ENCODE measurements at places on chromosomes 4 and X.

- DNase-seq, result no peak
Measured at GRCh38 chr4:126799971-126800574, 832.7 kb upstream of the INTU start.

DNA sequence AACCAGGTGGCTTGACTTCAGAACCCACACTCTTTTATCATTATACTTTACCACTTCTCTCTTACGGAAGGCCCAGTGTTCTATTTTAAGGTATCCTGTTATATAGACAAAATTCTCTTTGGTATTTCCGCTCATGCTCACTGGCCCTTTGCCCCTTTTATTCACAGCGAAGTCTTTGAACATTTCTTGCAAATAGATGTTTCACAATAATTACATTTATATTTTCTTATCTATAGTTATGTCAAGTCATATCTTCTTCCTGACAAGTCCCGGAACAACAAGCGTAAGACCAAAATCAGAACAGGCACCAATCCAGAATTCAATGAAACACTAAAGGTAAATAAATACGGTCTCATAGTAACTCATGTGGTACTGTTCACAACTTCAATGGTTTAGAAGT lies 102.0 kb downstream of the SYTL5 start:
- no peak for DNase-seq

DNA sequence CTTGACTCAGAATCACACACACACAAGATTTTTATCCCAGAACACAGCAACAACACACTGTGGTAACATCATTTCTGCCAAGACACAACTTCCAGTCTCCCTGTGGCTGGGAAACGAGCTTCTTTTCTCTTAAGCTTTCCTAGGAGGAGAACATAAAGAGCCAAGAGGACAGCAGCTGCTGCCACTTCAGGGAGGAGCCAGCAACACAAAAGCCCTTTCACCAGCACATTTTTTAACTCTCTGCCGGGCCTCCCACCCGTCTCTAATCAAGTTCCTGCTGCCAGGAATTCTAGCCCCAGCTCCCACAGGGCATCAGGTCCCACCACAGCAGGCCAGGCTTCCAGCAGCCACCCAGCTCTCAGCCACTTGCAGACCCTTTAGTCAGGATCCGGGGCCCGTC lies 22.4 kb downstream of the FAT1 start:
- DNase-seq, result no peak

- no peak for DNase-seq
Measured at GRCh38 chr4:185711726-185712125, 100.3 kb downstream of the SORBS2 start.

- no peak for DNase-seq
Measured at GRCh38 chrX:13381514-13381913, 61.7 kb upstream of the ATXN3L start.

GRCh38 chr4:6788123-6788522 lies 5.6 kb downstream of the KIAA0232 start:
- no peak for DNase-seq

DNA sequence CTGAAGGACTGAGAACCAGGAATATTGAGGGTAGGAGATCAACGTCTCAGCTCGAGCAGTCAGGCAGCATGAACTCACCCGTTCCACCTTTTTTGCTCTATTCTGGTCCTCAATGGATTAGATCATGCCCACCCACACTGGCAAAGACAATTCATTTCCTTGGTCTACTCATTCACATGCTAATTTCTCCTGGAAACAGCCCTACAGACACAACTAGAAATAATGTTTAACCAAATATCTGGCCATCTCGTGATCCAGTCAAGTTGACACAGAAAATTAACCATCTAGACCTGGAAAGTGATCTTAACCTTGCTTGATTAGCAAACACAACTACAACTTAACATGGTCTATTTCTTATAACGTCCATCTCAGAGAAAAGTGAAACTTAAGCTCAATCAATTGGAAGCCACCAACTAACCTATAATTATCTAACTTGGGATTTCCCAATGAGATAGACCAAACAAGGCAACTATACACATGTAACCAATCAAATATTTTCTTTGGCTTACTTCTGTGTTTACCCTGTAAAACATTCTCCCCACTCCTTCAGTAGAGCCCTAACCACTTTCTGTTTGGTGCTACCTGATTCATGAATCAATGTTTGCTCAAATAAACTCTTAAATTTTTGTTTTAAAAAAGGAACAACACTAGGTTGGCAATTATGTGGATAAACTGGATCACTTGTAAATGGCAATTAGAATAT lies 69.7 kb upstream of the MAMLD1 start:
- no peak for DNase-seq

- no peak for DNase-seq
Measured at GRCh38 chrX:65241059-65241721, 264.9 kb upstream of the ZC4H2 start.

GRCh38 chrX:134683351-134684005 lies 25.2 kb upstream of the PLAC1 start:
- DNase-seq, result no peak

DNA sequence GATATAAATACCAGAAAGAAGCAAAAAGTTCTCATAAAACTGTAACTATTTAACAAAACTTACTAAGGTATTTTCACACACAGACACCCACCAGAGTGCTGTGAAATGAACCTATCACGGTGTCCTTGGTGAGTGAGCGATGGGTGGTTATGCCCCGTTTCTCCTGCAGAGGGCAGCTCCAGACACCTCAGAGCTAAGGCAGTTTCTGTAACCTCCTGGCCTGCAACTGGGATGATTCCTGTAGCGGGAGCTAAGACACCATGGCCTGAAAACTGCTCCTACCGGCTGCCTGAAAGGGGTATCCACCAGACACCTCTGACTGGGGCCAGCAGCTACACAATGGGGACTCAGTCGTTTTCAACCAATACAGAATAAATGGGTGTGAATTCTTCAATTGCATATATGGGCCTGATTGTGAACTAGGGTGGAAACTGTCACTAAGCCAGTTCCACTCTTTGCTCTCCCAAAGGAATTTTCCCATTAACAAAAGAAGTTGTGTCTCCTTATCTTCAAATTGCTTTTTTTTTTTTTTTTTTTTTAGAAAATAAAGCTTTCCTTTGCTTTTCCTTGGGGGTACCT lies 2375.8 kb upstream of the TENM3 start:
- DNase-seq, result no peak

DNA sequence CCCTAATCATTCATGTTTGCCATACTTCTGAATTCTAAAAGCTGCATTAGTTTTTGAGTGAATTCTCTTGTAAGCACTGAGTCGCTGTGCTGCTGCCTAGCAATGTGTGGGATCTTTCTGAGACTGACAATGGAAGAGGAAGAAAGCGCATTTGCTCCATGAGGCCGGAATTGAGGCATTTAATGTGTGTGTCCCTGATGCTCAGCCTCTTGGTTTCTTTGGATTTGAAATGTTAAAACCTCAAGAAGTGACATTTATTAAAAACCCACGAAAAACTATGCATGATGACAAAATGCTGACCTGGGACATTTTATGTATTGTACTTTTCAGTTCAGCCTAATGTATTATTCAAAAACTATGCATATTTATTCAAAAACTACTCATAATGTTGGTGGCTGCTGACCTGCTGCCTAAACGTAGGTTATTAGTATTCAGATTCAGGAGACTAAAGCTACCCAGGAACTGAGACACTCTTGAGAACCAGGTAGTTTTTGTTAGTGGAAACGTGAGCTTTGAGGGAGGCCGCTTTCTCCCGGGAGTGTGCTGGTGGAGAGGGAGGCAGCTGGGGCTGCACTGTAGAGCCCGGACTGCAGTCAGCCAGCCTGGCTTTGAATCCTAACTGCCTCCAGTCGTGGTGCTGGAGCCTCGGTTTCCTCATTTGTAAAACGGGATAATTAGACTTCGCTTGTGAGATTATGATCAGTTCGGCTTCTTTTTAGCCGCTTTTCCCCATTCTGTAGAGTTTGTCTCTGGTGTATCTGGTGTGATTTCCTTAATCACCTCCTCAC lies 11.3 kb downstream of the RGS12 start:
- no peak for DNase-seq

DNA sequence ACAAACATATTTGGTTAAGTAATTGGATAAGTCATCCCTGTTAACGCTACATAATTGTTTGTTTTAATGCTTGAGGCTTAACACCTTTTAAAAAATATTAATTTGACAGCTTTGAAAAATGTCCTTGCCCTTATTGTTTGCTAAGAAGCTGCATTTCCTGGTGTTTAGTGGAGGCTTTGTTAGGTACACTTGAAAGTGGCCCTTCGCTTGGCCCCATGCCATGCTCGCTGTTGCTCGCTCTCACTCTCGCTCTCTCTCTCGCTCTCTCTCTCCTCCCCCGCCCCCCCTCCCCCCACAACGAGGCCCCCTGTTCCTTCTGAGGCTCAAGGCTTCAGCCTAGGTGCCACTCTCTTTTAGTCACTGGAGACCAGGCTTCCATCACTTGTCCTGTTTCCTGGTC lies 139.6 kb downstream of the DCLK2 start:
- no peak for DNase-seq

DNA sequence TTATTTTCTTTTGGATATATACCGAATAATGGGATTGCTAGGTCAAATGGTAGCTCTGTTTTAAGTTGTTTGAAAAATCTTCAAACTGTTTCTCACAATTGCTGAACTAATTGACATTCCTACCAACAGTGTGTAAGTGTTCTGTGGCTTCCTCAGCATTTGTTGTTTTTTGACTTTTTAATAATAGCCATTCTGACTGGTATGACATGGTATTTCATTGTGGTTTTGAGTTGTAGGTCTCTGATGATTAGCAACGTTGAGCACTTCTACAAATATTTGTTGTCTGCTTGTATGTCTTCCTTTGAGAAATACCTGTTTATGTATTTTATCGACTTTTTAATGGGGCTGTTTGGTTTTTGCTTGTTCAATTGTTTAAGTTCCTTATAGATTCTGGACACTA lies 680.1 kb upstream of the GRIA3 start:
- no peak for DNase-seq

- DNase-seq, result no peak
Measured at GRCh38 chr4:154491341-154492271, at the start of gene DCHS2. Gene DCHS2, minus strand, starts transcription at chr4:154491799. Its CDS starts 444 bp downstream, at chr4:154491355.

DNA sequence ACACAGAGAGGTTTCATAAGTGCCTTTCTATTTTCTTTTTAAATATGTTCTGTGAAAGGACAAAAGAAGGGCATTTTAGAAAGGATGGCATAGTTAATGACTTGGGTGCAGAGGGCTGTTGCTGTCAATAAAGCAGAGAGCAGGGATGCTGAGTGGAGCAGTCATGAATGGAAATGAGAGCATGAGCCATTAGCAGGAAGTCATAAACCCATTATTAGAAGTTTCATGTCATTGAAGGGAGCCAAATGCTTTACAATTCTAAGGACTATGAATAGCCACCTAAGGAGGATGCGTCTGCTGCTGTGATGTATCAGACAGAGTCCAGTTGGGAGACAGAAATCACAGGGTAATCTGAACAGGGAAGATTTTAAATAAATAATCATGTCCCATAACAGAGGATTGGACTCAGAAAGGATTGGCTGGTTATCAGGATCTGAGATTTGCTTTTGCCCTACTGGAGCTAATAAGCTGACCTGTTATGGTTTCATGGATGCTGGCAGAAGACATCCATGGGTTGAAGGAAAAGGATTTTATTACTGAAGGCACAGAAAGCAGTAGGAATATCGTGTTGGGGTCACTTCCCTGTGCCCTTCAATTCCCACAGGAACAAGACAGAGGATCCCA lies 47.5 kb upstream of the WDR19 start:
- DNase-seq, result no peak

- no peak for DNase-seq
Measured at GRCh38 chr4:171650543-171650942, 162.7 kb upstream of the GALNTL6 start.

DNA sequence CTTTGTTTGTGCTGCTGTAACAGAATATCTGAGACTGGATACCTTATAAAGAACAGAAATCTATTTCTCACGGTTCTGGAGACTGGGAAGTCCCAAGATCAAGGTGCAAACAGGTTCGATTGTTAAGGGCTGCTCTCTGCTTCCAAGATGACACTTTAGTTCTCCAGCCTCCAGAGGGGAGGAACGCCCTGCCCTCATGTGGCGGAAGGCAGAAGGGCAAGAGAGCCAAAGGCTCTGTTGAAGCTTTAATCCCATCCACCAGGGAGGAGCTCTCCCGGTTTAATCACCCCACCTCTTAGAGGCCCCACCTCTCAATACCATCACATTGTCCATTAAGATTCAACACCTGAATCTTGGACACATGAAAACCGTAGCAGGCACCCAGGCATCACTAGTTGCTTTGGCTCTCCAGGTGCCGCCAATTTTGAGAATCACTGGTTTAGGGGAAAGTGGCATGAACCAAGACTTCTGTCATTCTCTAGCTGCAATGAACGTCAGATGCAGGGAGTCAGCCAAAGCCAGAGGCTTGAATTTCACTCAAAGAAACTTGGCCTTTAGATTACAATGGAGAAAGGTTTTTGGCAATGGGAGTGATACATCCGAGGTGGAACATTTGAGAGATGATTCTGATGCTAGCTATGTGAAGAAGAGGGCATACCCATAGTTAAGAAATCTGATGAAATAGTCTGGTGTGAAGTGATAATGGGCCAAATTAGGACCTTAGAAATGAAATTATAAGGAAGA lies 15.7 kb downstream of the FHL1 start:
- no peak for DNase-seq

- DNase-seq, result no peak
Measured at GRCh38 chrX:149521438-149521837, 16.3 kb upstream of the IDS start.

DNA sequence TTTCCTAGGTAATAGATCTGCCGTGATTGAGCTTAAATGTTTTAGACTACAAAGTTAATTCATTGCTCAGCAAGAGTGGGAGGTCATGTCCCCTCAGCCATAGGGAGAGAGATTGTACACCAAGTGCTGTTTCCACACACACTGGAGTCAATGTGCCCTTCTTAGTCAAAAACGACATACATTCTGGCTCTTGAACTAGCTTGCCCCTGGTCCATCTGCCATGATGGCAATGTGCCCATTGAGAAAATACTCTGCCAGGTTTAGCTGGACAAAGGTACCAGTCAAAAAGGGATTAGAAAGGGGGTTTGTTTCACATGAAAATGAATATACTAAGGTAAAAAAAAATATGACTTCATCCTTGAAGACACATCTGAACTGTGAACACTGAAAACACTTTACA lies 377.1 kb upstream of the ADGRL3 start:
- DNase-seq, result no peak

- DNase-seq, result no peak
Measured at GRCh38 chr4:48329193-48329592, 12.1 kb upstream of the SLAIN2 start.

DNA sequence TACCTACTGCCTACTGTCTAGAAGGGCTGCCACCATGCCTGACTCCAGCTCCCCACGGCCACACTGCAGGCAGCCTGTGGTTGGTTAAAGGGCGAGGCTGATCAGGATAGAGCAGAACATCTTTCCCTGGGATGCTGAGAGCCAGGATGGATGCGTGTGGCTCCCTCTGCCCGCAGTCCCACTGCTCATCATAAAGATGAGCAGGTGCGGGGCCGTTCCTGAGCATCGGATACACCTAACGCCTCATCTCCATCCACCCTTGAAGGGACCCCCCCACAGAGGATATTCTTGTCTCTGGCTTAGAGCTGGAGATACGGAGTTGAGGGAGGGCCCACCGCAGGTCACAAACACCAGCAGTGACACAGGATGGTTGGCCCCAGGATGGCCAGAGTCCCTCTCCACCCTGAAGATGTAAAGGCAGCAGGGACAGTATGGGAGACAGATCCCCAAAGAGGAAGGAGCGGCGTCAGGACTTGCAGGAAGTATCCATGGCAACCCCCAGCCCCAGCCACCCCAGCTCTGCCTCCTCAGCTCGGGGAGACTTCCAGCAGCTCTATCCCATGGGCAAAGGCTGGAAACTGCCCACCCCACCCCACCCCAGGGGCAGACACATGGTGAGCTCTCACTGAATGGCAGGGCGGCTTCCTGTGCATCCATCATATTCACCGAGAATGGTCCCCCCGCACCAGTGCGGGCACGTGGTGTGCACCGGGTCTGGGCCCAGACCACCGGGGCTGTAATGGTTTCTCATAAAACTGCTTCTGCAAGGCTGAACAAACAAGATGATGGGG lies 19.3 kb downstream of the PPP2R2C start:
- no peak for DNase-seq
